ENCODE measurements at places on chromosomes 3 and 15. TPM values are rescaled to one million over a fixed set of nuclear protein-coding genes. Genes with fewer than 3 reads are reported as not detected.

DNA sequence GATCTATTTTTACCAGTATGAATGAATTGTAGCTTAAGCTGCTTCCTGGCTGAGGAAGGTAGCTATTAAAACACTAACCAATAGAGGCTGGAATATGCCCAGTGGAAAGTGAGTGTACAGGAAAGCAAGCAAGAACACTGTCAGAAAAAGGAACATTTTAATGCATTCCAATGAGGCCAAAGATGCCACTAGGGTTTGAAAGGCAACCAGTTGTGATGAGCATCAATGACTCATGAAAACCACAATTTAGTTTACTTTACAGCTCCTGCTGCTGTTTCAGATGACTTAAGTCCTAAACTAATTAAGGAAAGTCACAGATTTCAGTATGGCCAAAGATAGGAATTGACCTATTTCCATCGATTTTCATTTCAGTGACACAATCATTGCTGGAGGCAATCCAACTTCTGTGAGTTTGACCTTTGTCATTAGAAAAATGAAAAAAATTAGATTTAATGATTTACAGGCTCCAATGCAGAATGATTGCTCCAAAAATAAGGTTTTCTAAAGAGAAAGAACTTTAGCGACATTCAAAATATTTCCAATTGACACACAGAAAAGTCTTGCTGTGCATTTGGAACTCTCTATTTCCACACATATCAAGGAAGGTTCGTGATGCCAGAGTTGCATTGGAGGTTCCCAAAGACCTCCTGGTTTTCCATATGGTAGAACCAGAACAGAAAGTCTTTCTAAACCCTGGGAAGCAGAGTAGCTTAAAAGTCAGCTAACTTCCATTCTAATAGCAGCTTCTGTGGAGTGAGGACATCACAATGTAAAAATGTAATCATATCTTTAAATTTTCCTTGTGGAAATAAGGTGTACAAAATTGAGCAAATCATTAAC is 103.0 kb downstream of the SUCNR1 start:
- no peak for DNase-seq

GRCh38 chr15:37097144-37097919 is 3.0 kb downstream of the MEIS2 start:
- no peak for DNase-seq

Gene FSTL1
- total RNA-seq: 327 TPM

Gene CCR3
- total RNA-seq: not detected

Gene CXCR6
- total RNA-seq: not detected

DNA sequence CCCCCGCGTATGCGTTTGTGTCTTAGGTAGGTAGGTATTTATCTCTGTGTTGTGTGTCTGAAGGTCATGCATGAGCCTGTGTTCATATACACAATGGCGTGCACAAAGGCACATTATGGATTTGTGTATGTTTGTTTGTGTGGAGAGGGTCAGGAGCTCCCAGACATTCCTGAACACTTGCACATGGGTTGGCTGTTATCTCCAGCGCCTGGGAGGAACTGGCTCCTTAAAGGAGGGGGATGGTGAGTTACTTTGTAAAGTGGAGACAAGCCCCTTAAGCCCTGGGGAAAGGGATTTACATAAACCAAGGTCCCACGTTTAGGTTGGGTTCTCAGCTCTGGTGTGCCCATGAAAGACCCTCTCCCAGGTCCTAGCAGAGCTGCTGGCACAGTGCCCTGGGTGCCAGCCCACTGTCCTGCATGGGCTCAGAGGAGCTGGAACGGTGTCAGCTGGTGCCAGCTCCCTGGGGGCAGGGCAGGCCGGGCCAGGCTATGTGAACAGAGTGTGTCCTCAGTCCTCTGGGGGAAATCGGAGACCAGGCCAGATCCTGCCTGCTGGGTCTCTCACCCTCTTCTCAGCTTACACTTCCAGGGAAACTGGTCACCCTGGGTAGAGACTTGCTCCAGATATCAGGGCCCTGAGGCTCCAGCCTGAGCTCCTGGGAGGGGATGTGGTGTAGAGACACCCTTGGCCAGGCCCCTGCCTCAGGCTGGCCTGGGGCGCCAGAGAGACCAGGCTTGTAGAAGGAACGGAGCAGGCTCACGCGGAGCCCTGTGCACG is 25.1 kb downstream of the SNX33 start:
- no peak for DNase-seq

Gene GUCA1C
- total RNA-seq: not detected

DNA sequence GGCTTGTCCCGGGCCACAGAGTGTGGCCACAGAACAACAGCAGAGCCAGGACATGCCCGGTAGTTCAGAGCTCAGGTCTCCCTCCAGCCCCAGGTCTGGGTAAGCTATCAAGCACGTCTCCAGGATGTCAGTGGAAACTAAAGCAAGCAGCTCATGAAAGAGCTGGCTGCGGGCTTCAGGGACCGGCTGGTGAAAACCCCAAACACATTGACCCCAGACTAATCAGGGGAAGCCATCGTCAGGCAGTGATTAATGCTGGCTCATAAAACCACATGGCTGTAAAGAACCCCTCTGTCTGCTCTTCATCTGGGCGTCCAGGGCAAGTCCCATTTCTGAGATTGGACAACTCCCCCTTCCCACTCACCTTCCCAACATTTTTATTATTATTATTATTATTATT is 37.8 kb downstream of the LMCD1 start:
- no peak for DNase-seq

Gene TMEM266
- 0.20 TPM for total RNA-seq

DNA sequence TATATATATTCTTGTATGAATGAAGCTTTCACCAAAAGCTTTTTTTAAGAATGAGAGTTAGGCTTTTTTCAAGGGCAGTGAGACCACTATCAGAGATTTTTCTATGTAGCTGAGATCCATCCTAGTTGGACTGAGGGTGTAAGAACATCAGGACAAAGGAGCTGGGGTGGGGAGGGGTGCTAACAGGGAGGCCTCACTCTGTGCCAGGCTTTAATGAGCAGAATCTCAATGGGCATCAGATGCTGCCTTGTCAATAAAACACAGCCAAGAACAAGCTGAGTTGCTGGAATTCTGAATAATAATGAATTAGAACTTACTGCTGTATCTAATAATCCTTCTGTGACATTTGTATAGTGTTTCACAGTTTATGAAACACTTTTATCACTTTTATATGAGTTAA is 41.4 kb upstream of the USP3 start:
- DNase-seq: no peak

DNA sequence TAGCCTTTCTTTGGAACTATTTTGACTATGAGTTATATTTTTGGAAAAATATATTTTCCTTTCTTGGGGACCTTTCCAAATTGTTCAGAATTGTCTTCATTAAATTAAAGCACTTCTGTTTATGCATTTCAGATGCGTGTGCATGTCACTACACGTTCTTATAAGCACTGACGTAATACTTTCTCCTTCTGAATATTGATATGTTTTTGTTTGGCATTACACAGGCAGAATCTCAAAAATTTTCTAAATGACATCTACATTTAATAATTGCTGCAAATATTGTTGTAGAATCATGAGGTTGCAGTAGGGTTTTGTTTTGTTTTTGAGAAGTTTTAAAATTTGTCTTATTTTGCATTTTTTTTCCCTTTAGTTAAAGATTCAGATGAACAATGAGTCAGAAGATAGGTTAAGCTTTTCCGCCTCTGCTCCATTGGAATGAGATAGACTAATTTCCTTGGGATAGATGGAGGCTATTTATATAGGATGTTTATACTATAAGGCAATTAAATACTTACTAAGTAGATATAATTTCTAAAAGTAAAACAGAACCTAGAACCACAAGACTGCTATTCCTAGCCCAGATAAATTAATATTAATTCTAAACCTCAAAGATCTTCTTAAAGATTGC is 110.8 kb downstream of the MBNL1 start:
- no peak for DNase-seq

DNA sequence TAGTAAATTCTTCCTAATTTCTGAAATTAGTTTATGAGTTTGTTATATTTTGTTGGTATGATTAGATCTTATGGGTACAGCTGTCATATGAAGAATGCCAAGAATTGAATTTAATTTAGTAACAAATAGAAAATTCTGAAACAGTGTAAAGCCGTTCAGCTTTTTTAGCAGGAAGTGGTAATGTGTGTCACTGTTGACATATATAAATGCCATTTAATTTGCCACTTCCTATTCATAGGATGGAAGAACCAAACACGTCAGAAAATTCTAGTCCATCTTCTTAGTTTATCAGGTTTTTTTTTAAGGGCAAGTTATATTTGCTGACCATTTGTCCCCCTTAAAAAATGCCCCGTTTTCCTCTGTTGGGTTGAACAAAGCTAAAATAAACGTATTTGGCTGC is 43.0 kb downstream of the RAB8B start:
- DNase-seq: no peak

DNA sequence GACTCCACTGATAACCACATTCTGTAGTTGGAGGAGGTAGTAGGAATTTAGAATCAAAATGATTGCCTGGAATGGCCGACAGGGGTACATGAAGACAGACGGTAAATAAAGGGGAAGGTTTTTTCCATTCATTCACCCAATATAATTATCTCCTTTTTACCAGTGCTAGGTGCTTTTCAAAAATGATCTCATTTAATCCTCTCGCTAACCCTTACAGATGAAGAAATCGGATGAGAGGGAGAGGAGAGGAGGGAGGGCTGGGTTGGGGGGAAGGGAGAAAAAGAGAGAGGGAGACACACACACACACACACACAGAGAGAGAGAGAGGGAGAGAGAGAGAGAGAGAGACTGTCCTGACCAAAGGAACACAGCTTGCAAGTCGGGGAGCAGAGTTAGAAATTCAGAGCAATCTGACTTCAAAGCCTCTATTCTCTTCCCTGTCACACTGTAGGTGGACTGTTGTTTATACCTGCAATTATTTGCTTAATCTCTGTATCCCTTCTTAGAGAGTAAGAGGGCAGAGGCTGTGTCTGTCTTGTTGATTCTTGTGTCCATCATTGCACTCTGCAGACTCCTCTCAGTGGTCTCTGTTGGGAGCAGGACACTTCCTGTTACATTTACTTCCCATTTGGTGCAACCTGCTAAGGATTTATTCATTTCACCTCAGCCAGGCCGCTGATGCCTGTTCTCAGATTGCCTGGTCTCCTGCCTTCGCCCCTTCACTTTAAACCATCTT is 18.7 kb upstream of the PAQR9 start:
- DNase-seq: no peak

Gene HRG
- total RNA-seq: not detected

DNA sequence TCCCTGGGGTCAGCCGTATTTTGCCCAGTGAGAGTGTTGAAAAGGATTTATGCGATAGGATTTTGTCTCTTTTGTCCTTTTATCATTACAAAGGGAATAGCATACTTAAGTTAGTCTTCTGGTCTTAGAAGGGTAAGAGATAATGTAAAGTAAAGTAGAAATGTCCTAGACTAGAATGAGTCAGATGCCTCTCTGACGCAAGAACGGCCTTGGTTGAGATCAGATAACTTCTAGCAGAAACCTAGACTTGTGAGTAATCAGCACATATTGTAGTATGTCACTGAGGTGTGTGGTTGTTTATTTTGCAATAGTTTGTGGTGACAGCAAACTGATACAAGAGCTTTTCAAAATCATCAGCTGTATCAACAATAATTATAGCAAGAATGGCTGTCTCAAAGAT is 866.1 kb downstream of the NSUN3 start:
- no peak for DNase-seq

DNA sequence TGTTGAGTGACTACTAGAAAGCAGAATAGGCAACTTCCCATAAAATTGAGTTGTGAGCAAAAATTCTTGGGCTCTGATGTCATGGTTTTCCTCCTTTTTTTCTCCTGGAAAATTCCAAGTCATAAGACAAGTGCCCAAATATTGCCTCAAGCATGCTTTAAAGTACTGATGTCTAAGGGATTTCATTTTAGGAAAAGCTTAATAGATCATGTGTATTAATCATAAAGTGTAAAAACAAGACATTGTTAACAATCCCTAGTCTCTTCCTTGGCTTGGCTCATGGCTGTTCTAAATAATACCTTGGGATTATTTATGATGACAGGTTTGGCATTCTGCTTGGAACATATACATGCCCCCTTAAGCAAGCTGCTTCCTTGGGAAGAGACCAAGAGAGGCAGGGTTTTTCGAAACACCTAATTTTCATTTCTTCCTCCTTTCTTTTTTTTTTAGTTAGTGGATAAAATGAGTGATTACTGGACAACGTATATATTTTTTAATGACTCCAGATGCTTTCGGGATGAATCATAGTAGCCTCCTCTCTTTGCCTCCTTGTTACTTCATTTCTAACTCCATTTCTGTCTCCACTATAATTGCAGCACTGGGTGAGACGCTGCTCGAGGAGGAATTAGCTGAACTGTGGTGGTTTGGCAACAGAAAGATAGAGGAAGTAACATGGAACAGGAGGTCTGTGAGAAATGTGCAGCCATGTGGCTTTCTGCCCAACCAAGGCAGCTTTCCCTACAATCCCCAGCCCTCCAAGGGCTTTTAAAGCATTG is 104.9 kb downstream of the TPRG1 start:
- no peak for DNase-seq

DNA sequence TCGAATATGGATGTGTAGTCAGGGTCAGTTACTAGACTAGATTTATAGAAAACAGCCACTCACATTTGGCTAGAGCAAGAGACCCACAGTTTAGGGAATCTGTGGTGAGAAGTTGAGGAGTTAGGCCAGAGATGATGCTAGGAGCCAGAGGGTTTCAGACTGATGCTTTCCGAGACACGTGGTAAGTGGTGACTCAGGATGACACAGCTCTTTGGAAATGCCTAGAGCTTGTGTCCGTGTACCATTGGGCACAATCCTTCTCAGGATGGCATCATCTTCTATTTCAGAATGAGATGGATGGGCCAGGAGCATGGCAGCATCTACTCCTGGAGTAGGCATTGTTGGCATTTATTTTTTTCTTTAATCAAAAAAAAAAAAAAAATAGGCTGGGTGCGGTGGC is 28.5 kb downstream of the PTPRG start:
- DNase-seq: no peak
